ENCODE measurements at places on chromosomes 12 and 14.

- DNase-seq = no peak
These were observed 86.6 kb downstream of the CRADD start for GRCh38 chr12:93763746-93764147.

GRCh38 chr12:101238800-101239329, 28.8 kb upstream of the SLC5A8 start:
- DNase-seq = peak; percentile 10

DNA sequence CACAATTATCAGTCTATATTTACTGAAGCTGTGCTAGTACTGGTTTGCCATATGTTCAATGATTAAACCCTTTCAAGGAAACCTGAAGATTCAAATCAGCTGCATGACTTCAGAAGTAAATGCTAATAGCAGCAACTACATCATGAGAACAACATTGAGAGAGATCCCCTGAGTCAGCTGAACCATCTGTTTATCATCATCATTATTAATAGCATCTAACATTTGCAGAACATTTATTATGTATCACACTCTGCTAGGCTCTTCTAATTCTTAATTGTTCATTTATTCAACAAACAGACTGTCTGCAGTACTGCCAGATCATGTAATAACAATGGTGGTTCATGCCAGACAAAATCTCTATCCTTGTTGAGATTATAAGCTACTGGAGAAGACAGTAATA, 157.4 kb downstream of the KLHL28 start:
- DNase-seq = no peak

- no peak for DNase-seq
These were observed 213.4 kb downstream of the PHETA1 start for GRCh38 chr12:111155521-111155920.

DNA sequence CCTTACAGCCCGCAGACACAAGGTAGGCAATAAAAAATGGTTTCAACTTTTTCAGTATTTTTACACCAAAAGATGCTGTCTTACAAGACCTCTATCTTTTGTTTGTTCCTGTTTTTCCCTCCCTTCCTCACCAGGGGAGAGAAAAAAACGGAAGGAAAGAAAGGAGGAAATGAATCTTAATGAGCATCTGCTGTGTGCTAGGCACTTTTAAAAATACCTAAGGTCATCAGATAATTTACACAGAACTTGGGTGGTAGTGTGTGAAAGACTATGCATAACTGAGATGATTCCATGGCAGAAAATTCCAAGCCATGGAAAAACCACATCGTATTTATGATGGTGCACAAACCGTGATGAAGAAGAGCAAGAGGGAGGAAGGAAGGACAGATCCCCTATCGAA, 121.2 kb downstream of the DIP2B start:
- DNase-seq = no peak

GRCh38 chr12:71011261-71011660, 90.7 kb upstream of the PTPRR start:
- no peak for DNase-seq

GRCh38 chr14:66426451-66426850, 59.7 kb upstream of the CCDC196 start:
- no peak for DNase-seq

GRCh38 chr12:5317556-5317955, 114.4 kb upstream of the NTF3 start:
- no peak for DNase-seq

GRCh38 chr12:56382611-56383010, 20.0 kb upstream of the APOF start:
- DNase-seq = no peak

- no peak for DNase-seq
These were observed 297.3 kb upstream of the E2F7 start for GRCh38 chr12:77362509-77363210.

DNA sequence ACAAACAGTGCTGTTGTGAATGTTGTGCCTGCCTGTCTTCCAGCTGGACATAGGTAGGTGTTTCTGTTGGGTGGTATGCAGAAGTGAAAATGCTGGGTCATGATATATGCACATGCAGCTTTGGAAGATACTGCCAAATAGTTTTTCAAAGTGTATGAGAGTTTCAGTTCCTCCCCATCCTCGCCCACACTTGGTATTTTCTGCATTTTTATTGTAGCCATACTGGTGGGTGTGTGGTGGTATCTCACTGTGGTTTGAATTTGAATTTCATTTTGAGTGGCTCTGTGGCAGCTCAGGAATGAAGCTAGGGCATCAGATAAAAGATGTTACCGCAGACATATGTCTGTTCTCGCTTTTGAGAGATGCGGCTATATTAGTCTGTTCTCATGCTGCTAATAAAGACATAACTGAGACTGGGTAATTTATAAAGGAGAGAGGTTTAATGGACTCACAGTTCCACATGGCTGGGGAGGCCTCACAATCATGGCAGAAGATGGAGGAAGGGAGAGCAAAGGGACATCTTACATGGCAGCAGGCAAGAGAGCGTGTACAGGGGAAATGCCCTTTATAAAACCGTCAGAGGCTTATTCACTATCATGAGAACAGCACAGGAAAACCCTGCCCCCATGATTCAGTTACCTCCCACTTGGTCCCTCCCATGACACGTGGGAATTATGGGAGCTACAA, 183.1 kb downstream of the CAND1 start:
- no peak for DNase-seq

- no peak for DNase-seq
These were observed 211.6 kb upstream of the PDZRN4 start for GRCh38 chr12:40976546-40976945.

GRCh38 chr14:76837524-76837923, 11.3 kb downstream of the LRRC74A start:
- DNase-seq = no peak
